ENCODE measurements at places on chromosomes 4 and X. TPM values are rescaled to one million over a fixed set of nuclear protein-coding genes. Genes with fewer than 3 reads are reported as not detected.

DNA sequence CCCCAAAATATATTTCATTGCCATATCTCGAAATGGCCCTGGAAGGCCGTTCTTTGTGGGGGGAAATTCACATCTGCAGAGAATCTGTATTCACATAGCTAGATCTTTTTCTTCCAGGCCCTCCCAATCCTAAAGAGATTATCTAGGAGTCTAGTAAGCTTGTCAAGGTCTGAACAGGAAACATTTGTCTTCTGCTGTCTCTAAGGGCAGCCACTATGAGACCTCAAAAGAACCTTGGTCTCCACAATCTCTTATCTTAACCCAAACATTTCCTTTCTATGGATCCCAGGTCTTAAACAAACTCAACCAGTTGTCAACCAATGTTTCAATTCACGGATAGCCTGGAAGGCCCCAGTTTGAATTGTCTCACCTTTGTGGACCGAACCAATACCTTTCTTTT is 45.0 kb downstream of the CRLF2 start:
- no peak for DNase-seq

COPS4 gene
- 12.0 TPM for polyA plus RNA-seq

GRCh38 chrX:153320555-153321184 is 897 bp downstream of the PNMA6F start:
- DNase-seq: no peak

LUZP4 gene
- not detected for polyA plus RNA-seq

- peak; percentile 36 for DNase-seq
These were observed 38.9 kb downstream of the PDHA1 start for GRCh38 chrX:19382555-19383145.

DNA sequence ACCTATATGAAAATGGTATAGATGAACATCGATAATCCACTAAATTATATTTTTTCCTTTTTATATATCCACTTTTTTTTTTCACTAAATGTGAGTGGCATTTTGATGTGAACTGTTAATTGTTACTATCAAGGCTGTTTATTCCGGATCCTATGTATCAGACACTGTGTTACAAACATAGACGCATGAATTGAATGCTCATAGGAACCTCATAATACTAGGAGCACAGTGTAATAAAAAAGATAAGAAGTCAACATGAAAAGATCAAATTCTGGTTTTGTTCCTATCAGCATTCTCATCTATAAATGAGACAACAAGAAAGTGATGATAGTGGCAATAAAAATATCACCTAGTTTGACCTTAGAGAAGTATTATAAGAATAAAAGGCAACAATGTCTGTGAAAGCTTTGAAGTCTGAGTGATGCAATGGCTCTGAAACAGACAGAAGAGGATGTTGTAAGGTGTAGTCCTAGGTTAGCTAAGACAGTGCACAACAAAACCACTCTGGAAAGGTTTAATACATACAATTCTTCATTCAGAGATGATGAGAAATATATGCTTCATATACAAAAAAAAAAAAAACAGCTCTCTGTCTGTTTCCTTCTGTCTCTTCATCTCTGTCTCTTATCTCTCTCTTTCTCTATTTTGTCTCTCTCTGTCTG is 148.6 kb upstream of the NLGN4X start:
- DNase-seq: no peak

All from B cell (primary cell).